ENCODE measurements at places on chromosomes 12 and 14.

DNA sequence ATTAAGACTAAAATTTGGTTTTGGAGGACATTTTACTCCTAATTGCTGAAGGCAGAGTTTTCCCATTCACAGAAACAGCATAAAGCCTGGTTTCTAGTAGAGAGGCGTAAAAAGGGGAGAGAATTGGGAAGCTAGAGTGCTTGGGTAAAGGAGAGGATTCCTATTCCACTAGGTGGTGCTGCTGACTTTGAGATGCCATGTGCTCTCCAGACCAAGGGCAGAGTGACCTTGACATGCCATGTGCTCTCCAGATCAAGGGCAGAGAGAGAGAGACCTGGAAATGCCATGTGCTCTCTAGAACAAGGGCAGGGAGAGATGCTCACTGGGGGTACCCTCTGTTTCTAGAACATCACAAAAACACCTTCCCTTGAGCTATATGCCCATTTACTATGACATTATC lies 176.2 kb upstream of the PDZRN4 start:
- DNase-seq = no peak

DNA sequence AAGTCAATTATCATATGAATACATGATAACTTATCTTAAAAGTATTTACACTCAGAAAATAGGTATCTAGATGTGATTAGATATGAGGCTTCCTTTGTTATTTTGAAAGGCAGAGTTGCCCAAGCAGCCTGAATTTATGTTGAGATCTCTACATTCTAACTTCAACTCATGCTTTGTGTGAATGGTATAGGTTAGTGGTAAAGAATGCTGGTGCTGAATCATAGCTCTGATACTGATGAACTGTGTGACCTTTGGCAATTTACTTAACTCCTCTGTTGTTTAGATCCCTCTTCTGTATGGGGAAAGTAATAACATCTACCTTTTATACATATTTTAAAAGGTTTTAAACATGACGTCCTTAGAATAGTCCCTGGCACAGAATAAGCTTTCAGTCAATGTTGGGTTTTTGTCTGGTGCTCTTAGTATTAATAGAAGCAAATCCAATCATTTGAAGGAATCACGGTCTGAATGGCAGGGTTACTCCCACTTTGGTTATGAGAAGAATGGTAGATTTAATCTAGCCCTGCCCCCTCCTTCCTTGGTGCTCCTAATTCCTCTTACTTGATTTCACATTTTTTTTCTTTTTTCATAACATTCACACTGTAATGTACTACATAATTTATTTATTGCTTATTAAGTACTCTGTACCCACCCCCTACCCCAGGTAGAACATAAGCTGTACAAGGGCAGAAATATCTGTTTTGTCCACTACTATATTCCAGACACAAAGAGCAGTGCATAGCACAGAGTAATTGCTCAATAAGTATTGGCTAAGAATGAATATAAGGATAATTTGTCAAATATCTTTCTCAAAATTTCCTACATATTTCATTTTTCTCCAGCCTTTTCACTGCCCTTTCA lies 203.3 kb upstream of the KRR1 start:
- DNase-seq = no peak

GRCh38 chr14:91506226-91506625 lies 3.9 kb downstream of the PPP4R3A start:
- DNase-seq = no peak

GRCh38 chr14:95686935-95687334 lies 709 bp downstream of the TCL1B start:
- no peak for DNase-seq

GRCh38 chr12:105713606-105714305 lies 383.3 kb downstream of the C12orf75 start:
- no peak for DNase-seq

DNA sequence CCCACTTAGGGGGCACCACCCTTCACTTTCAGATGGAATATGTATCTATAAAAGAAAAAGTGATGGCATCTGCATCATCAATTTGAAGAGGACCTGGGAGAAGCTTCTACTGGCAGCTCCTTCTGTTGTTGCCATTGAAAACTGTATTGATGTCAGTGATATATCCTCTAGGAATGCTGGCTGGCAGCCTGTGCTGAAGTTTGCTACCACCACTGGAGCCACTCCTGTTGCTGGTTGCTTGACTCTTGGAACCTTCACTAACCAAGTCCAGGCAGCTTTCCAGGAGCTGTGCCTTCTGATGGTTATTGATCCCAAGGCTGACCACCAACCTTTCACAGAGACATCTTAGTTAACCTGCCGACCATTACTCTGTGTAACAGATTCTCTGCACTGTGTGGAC lies 44.7 kb downstream of the RIMKLB start:
- no peak for DNase-seq

GRCh38 chr12:132475304-132476037 lies 14.5 kb upstream of the FBRSL1 start:
- no peak for DNase-seq

- no peak for DNase-seq
Measured at GRCh38 chr12:50243507-50243906, 39.8 kb downstream of the LIMA1 start.

- no peak for DNase-seq
Measured at GRCh38 chr14:66482873-66483272, 3.3 kb upstream of the CCDC196 start.

DNA sequence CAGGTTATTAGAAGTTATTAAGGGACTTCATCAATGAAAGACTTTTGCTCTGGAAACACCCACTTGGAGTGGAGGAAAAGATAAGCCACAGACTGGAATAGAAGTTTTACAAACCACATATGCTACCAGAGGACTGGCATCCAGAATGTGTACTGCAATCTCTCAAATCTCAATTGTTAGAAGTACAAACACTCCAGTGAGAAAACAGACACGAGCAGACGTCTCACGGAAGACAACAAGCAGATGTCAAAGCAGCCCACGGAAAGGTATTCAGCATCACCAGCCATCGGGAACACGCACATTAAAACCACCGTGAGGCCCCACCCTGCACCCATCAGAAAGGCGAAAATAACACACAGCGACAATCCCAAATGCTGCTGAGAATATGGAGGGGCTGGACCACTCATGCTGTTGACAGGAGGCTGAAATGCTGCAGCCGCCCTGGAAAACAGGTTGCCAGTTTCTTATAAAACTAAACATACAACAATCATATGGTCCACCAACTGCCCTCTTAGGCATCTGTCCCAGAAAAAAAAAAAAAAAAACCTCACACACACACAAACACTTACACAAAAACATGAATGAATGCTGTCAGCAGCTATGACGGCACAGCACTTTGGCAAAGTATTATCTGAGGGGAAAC lies 131.9 kb upstream of the SFSWAP start:
- DNase-seq = no peak

DNA sequence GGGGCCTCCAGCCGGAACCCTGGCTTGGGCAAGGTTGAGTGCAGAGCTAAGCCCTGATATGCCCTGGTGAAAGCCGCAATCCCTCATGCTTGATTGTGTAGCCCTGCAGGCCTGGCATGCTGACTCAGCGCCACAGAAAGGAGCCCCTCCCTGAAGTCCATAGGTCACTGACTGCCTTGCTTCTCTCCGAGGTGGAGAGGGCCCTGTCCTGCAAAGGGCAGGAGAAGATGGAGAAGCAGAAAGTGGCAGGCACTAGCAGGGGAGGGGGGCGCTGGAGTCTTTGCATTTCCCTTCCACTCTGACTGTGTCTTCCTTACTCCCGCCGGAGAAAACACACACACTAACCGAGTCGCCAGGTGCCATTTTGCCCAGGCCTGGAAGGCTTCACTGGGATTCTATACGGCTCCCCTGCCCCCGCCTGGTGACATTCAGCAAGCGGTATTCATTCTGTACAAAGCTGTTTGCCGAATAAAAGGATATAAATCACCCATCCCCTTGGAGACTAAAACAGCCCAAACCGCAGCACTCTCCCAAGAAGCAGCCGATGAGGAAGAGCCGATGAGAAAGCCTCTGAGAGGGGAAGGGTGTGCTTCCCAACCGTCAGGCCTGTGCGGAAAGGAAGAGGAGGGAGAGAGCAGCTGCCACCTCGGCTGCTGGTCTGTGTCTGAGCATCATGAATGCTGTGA lies 69.8 kb downstream of the SLC6A12 start:
- DNase-seq = no peak

DNA sequence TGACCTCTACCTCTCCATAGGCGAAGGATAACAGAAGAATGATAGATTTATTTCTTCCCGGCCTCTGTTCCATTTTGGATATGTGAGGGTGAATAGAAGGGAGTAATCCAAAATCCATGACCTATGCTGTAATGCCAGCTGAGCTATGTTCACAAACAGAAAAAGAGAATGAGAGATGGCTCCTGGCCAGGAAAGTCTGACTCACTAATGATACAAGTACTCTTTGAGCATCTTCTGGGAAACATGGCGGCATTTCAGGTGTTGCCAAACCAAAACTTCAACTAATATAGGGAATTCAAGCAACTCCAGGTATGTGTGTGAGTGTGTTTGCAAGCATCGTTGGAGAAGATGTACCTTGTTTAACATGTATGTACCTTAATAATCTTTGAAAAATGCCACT lies 55.1 kb downstream of the MED13L start:
- no peak for DNase-seq

- no peak for DNase-seq
Measured at GRCh38 chr12:106412563-106412962, 55.0 kb downstream of the POLR3B start.

DNA sequence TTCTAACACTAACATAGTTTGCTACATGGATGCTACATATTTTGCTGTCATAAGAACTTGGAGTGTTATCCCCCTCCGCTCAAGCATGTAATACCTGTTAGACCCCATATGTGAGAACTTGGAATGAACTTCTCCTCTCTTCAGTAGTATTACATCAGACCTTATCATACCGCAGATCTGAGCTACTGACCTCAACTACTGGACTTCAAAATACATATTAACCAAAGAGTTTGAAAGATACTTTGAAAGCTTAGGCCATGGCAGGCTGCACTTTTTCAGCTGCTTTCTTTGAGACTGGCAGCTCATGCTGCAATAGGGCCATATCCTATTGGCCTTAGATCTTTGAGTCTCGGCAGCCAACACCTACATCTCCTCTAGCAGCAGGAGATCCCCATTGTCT lies 74.8 kb downstream of the EEA1 start:
- no peak for DNase-seq

DNA sequence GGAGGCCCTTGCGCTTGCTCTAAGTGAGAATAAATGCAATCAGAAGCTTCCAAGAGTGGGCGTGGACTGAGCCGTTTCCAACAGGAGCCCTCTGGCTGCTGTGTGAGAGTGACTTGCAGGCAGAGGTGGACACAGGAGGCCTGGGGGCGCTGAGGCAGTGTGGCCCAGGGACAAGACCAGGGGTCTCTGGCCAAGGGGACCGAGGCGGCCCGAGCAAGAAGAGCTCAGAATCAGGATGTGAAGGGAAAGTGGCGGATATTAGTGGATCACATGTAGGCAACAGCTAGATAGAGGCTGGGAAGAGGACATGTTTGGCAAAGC lies 8.6 kb downstream of the RIMBP2 start:
- no peak for DNase-seq

DNA sequence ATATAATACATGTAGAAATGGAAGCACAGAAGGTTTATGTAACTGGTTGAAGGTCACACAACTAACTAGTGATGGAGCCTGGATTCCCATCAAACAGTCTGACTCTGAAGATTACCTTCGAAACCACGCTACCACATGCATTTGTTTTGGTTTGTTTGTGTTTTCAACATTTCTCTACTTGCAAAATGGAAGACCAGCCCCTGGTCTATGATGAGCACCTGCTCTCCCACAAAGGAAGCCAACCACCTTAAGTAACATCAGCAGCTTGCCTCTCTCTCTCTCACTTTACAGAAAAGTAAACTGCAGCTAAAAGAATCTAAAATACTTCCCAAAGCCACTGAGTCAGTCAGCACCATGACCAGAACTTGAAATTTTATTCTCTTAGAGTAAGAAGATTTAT lies 186.9 kb upstream of the TMPO start:
- DNase-seq = no peak

Data from GM18507 (cell line).